ENCODE measurements at places on chromosomes 1 and 21.
A peak's percentile ranks its signal among the peaks of the same experiment; 100 is the strongest.

GRCh38 chr1:153649863-153650235 lies 8.7 kb upstream of the SNAPIN start:
- DNase-seq: no peak

DNA sequence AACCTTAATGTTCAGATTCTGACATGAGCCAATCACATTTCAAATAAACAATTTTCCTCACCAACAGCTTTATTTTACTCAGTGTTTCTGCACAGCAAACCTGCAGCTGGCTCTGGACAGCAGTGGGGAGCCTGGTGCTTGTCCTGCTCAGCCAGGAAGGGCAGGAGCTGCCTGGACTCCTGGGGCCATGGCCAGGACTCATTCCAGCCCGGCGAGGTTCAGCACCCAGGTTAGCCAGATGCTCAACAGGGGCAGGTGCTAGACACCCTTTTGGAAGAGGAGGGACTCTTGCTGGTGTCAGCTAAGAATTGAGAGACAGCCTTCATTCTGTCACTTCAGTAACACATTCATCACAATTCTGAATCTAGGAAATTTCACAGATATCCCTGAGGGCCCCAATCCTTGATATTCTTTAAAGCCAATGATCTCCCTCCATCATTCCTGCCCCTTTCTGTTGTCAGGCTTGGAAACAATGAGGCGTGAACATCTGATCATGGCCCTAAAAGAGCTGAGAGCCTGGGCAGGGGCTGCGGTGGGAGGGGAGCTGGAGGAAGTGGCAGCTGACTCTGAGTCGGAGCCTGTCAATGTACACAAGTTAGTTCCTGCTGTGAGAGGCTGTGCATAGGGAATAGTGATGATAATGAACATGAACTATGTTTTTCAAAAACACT lies 251.3 kb downstream of the SDCCAG8 start:
- DNase-seq: no peak

DNA sequence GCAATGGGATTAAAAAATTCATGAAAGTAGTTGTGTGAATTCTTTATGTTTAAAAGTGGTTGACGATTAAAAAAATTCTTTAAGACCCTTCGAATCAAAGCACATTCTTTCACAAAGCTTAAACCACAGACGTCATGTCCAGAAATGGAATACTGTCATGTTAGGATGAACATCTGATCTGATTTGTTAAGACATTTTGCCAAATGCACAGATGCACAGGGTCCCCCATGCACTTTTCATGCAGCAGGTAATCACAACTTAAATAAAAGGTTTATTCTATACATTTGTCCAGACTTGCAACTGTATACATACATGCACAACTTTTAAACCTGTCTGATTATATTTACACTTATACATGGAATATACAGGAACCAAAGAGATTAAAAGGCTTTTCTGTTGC lies 103.3 kb downstream of the NRIP1 start:
- no peak for DNase-seq

GRCh38 chr1:230682882-230683610 lies 30.9 kb downstream of the AGT start:
- peak; percentile 50 for DNase-seq

- DNase-seq: no peak
Measured at GRCh38 chr1:96329121-96329520, 392.5 kb upstream of the PTBP2 start.

DNA sequence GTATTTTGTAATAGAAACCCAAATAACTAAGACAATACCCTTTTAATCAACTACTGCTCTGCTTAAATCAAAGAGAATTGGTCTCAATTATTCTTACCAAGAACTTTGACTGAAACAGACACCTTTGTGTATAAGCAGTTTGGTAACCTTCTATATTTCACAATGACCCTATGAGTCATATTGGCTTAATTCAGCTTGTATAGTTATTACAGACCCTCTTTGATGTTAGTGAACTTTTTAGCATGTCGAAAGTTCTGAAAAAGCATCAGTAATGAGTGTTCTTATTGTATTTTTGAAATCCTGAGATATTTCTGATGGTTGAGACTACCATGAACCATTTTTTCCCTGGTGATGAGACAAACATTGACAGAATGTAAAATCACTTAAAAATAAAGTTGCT lies 43.3 kb upstream of the RABGAP1L start:
- peak; percentile 49 for DNase-seq

GRCh38 chr21:43734131-43734927 lies 15.4 kb downstream of the PDXK start:
- no peak for DNase-seq

DNA sequence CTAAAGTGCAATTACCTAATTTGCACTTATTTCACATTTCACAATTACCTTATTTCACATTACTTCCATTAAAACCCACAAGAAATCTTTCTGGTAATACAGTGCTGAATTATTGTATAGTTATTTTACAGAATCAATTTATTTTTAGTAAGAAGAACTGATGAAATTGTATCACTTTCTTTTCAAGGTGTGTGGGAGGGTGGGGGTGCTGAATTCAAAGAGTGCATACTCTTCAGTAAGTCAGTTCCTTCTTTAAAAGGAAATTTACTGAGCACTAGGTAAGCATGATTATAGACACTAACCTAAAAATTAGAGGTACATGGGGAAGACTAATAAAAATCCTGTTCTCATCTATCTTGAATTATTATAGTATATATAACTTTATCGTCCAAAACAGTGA lies 731.6 kb upstream of the ADGRL4 start:
- no peak for DNase-seq

- no peak for DNase-seq
Measured at GRCh38 chr1:199058281-199058680, 419.4 kb downstream of the PTPRC start.

GRCh38 chr1:71676979-71677925 lies 596.4 kb upstream of the ZRANB2 start:
- no peak for DNase-seq

DNA sequence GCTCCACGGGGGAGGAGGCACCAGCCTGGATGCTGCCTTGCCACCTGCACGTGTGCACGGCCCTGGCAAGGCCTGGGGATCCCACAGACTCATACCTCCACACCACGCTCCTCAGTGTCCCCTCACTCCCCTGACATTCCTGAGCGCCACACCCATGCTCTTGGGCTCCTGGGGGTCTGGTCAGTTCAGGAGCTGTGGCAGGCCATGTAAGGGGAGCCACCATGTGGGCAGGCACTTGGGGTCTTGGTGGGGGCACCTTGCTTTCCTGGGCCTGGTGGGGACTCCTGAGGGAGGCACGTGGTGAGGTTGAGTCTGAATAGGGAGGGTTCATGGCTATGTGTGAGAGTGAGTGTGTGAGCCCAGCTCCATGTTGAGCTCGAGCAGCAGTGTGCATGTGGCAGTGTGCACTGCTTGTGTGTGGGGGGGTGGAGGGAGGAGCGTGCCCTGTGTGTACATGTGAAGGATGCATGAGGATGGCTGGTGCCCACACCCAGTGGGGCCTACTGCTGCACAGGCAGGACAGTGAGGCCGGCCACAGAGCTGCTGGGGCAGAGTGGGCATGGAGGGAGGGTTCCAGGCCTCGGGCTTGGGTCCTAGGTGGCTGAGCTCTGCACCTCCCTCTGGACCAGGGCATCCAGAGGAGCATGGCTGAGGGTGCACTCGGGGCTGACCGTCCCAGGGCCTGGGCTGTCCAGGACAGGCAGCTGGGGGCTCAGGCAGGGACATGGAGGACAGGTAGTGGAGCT lies 1.6 kb downstream of the GJC2 start:
- DNase-seq: no peak

DNA sequence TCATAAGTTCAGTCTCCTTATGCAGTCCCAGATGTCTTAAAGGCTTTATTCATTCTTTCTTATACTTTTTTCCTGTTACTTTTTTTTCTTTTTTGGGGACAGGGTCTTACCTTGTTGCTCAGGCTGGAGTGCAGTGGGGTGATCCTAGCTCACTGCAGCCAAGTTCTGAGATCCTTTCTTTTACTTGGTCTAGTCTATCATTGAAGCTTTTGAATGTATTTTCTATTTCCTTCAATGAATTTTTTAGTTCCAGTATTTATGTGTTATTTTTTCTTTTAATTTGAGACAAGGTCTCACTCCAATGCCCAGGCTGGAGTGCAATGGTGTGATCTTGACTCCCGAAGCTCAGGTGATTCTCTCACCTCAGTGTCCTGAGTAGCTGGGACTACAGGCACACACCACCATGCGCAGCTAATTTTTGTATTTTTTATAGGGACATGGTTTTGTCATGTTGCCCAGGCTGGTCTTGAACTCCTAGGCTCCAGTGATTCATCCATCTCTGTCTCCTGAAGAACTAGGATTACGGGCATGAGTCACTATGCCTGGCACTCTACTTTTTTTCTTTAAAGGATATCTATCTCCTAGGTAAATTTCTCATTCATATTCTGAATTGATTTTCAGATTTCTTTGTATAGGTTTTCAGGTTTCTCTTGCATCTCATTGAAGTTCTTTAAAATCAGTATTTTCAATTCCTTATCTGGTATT lies 26.1 kb upstream of the GTF2B start:
- no peak for DNase-seq

GRCh38 chr1:91278754-91279153 lies 125.9 kb downstream of the HFM1 start:
- no peak for DNase-seq

DNA sequence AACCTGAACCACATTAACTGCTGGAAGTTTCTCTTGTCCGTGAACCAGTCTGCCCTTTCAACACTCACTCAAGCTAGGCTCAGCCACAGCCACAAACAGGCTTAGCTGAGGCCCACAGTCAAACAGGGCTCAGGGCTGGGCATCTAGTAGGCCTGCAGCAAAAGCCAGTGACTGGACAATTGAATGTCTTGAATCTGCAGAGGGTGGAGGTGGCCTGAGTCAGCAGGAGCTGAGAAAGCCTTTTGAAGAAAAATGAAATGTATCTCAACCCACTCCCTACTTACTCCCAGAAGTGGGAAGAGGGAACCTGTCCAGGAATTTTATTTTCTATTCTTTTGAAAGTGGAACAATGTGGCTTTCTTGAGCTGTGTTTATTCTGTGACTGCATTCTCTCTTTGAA lies 95.4 kb downstream of the PTPRU start:
- no peak for DNase-seq

GRCh38 chr1:113252166-113252565 lies 138.1 kb upstream of the MAGI3 start:
- no peak for DNase-seq

DNA sequence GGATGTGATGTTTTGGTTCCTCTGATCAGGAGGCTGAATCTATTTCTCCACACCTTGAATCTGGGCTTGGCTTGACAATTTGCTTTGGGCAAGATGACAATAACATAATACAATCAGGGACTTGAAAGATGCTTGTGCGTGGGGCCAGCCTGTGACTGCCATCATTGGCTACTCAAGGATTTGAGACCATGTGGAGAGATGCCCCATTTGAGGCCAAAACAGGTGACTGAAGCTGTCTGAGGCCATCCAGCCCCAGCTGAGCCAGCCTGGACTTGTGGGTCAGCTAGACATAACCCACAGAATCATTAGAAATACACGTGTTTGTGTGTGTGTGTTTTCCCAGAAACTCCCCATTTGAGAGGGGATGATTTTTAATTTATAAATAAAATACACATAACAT lies 421.5 kb downstream of the PTPRU start:
- DNase-seq: no peak

DNA sequence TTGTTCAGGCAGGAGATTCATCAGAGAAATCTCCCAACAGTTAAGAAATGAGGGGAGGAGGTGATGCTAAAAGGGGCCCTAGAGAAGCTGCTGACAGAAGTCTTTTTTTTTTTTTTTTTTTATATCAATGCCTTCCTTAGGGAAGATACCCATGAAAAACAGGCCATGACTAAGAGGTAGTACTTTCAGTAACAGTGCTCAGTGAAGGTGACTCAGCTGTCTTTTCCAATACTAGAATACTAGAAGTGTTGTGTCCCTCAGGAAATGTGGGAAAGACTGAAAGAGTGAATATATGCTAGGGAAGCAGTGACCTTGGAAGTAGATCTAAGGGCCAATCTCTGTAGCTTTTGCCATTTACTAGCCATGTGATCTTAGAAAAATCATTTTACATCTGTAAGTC lies 52.4 kb upstream of the SLFNL1 start:
- DNase-seq: peak; percentile 20

DNA sequence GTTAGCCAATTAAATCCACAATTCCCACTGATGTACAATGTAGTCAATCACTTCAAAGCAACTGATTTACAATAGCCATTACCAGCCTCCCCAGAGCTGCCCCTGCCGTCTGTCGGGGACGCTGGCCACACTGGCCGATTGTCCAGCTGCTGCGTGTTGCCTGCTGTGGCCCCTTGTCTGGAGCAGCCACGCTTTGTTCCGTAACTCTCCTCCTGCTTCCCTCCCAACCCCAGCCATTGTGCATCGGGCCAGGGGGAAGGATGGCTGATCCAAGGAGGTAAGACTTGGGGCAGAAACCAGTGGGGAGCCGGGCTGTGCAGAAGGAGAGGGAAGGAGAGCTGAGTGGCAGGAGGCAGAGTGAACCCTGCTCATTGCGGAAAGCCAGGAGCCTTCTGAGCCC lies 83.6 kb upstream of the LYST start:
- DNase-seq: no peak

DNA sequence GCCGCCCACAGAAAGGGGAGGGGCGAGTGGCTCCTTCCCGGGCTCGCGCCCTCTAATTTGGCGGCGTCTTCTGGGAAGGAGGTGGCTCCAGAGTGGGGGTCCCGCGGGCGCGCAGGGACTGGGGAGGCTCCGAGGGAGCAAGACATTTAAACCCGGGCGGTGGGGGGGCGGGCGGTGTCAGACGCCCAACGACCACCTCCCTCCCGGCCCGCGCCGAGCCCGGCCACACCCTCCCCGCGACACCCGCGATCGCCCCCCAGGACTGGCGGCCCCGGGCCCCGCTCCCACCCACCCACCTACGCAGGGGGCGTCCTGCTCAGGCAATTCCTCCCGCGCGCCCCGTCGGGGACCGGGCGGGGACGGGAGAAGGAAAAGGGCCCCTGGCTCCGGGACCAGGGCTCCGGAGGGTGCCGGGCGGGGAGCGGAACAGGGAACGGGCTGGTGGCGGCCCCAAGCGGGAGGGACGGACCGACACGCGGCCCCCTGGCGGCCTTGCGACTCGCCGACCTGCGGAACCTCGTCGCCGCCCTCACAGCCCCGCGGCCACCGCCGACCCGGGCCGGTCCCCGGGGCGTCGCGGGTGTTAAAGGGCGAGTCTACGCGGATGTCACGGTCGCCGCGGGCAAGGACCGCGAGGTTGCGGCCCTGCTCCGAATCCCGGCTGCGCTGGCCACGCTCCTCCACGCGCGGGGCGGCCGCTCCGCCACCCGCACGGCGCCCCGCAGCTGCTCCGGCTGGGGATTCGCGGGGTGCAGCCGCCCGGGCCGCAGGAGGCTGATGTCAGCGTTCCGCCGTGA lies 94.0 kb upstream of the FMN2 start:
- DNase-seq: no peak

DNA sequence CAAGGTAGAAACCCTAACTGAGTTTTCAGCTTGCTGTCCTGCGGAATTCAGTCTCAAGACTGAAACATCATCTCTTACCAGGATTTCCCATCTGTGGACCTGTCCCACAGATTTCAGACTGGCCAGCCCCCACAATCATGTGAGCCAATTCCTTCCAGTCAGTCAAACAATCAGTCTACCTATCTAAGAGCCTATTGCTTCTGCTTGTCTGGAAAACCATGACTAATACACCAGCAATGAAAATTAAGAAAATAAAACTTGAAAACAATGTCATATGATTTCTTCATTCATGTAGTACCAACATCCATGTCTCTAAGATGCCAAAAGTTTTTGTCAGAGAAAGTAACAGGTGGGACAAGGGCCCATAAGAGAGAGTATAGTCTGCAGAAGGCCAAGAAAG lies 57.6 kb upstream of the CRB1 start:
- DNase-seq: no peak

- DNase-seq: peak; percentile 5
Measured at GRCh38 chr1:118911571-118911970, 76.6 kb downstream of the TBX15 start.

GRCh38 chr1:67723620-67724019 lies 38.6 kb downstream of the GADD45A start:
- DNase-seq: peak; percentile 75

Data from RWPE1 (cell line).